ENCODE measurements at places on chromosomes 6 and 20.

GRCh38 chr20:5821627-5822215 lies 71.5 kb downstream of the SHLD1 start:
- DNase-seq, result no peak

GRCh38 chr20:9555781-9556180 lies 41.4 kb downstream of the LAMP5 start:
- no peak for DNase-seq

DNA sequence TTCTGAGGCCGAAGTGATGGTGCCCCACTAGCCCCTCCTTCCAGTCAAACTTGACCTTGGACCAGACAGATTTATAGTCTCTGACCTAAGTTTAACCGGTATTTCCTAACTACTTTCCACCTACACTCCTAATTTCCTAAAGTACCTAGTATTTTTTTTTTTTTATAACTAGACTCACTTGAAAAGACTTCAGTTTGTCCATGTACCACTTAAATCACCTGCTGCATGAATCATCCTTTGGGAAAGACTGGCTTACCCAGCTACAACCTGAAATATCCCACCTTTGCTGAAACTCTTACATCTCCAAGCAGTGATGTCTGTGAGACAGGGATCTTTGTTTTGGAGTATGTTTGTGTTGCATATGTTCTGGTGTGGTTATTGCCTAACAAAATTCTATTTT lies 71.1 kb downstream of the ZDHHC14 start:
- DNase-seq, result no peak

GRCh38 chr6:56399672-56400263 lies 152.4 kb upstream of the COL21A1 start:
- peak; percentile 76 for DNase-seq

GRCh38 chr20:3813848-3814581 lies 6.3 kb upstream of the AP5S1 start:
- DNase-seq, result no peak

DNA sequence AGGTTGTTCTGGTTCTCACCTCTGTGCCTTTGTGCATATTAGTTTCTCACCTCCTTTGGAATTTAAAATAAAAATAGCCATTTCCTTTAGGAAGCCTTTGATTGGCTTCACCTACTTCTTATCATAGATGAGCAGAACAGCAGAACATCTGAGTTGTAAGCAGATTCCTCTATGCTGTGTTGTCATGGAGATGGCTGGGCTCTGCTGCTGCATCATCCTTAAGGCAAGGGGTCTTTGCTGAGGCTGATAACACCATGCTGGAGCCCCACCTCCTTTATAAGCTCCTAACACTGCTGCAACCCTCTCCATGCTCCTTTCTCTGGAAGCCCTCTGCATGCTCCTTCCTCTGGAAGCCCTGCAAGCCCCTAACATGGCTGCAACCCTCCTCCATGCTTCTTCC lies 276.5 kb upstream of the TCF21 start:
- no peak for DNase-seq

GRCh38 chr6:169490246-169490641 lies 211.6 kb downstream of the WDR27 start:
- no peak for DNase-seq

- DNase-seq, result no peak
These were observed 140.3 kb upstream of the TCF21 start for GRCh38 chr6:133748628-133749027.

DNA sequence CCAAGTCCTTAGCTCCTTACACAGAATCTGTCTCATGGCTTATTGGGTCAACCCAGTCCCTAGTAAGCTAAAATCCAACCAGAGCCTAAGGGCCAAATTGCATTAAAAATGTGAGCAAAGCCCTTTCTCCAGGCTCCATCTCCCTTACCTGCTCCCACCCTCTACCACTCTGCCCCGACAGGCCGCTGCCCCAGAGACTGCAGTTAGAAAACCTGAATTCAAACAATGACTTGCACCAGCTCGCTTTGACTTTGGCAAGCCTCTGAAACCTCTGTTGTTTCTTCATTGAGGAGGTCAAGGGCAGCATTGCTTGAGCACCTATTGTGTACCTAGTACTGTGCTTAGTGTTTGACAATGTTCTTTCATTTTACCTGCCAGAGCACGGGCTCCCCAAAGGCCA lies 188.1 kb upstream of the PMEPA1 start:
- DNase-seq, result no peak

- DNase-seq, result peak; percentile 88
These were observed 2.1 kb upstream of the DDX27 start for GRCh38 chr20:49216991-49217578.

- no peak for DNase-seq
These were observed 13.0 kb downstream of the TENT5A start for GRCh38 chr6:81739230-81740195.

GRCh38 chr6:159608961-159609651 lies 83.9 kb downstream of the SOD2 start:
- no peak for DNase-seq

GRCh38 chr6:106087548-106088325 lies 1.6 kb downstream of the PRDM1 start:
- DNase-seq, result no peak

DNA sequence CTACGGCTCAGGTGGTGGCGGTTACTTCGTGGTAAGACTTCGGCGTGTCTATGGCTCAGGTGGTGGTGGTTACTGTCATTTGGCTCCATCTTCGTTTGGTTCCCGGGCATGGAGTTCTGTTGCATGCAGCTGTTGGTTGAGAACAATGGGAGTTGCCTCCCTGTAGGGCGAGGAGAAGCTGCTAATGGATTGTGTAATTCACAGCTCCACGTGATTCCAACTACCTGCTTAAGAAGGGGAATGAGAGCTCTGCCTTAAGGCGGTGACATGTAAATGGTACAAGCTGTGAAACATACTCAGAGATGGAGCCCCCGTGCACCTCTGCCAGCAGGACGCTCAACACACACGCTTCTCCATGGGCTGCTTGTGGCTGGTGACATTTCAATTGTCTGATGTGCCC lies 12.4 kb upstream of the DACT2 start:
- DNase-seq, result no peak

- DNase-seq, result no peak
These were observed 18.4 kb downstream of the PCIF1 start for GRCh38 chr20:45952861-45953260.

DNA sequence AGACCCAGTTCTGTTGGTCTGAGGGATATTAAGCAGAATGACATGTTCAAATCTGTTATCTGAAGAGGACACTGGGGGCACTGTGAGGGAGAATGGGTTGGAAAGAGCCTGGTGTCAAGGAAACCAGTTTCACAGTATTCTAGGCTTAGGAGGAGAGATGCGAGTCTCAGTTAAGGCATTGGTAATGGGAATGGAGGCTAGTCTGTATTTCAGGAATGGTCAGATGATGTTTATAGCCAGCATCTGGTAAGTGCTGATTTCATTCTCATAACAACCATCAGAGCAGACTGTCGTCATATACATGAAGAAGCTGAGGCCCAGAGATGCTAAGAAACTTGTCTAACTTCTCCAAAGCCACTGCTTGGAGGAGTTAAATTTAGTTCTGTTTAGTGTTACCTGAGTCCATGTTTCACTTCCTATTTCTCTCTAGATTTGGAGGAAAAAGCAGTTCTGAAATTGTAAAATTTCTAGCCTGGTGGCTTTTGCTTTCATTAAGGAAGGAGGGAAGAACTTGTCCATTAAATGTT lies 242.0 kb downstream of the ARID1B start:
- peak; percentile 23 for DNase-seq

DNA sequence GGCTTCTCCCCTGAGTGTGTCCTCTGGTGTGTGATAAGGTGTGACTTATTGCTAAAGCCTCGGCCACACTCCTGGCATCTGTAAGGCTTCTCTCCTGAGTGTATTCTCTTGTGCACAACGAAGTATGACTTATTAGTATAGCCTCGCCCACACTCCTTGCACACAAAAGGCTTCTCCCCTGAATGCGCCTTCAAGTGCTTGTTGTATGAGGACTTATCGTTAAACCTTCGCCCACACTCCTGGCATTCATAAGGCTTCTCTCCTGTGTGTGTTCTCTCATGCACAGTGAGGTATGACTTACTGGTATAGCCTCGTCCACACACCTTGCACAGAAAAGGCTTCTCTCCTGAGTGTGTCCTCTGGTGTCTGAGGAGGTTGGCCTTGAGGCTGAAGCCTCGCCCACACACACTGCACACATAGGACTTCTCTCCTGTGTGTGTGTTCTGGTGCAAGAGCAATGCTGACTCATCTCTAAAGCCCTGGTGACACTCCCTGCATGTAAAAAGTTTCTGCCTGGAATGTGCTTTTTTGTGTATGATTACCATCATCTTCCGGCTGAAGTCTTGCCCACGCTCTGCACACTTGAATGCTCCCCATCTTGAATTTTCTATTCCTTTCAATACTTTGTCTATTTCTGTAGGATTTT lies 20.4 kb downstream of the ZNF337 start:
- DNase-seq, result no peak

GRCh38 chr20:17912916-17913315 lies 55.7 kb downstream of the SNX5 start:
- DNase-seq, result no peak

DNA sequence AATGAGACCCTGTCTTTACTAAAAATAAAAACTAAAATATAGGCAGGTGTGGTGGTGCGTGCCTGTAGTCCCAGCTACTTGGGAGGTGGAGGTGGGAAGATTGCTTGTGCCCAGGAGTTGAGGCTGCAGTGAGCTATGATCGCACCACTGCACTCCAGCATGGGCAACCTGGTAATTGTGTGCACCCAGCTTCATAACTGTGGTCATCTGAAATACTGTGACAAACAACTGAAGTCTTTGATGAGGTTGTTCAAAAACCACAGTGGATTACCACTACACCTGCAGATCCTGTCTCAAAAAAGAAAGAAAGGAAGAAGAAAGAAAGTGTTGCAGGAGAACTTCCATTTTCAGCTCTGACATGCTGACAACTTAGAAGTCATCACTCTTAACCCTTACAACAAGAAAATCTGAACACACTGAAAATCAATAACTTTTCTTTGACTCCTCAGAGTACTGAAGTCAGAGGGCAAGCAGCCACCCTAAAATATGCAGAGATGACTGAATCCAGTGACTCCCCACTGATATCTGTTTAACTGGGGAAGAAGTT lies 13.8 kb upstream of the ZBP1 start:
- DNase-seq, result no peak

GRCh38 chr6:15470746-15471145 lies 192.1 kb downstream of the DTNBP1 start:
- no peak for DNase-seq

- DNase-seq, result no peak
These were observed 77.4 kb upstream of the SULF2 start for GRCh38 chr20:47862574-47863240.

DNA sequence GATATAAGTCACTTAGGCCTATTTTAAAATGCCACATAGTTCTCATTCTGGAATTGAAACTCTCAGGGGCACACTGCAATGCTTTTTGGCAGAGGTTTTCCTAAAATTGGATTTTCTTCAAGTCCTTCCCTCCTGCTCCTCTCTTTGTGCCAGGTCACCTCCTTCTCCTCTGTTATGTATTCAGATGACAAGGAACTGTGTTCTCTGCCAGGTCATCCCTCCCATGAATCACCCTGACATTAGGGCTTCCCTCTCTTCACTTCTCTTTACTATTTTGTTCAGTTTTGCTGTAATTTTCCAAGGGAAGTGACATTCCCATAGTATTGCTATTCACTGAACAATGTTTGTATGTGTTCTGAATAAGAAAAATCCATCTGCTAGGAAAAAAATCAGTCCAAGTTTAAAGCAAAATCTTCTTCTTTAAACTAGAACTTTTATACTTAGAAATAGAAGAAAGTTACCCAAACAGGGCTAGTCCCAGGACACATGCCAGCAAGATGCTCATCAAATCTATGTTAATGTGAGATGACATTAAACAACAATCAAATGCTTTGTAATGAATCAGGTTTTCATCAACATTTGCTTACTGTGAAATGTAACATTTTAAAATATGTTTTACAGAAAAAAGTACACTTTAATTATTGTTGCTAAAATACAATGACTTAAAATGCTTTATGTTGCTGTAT lies 461.1 kb downstream of the MMUT start:
- no peak for DNase-seq

DNA sequence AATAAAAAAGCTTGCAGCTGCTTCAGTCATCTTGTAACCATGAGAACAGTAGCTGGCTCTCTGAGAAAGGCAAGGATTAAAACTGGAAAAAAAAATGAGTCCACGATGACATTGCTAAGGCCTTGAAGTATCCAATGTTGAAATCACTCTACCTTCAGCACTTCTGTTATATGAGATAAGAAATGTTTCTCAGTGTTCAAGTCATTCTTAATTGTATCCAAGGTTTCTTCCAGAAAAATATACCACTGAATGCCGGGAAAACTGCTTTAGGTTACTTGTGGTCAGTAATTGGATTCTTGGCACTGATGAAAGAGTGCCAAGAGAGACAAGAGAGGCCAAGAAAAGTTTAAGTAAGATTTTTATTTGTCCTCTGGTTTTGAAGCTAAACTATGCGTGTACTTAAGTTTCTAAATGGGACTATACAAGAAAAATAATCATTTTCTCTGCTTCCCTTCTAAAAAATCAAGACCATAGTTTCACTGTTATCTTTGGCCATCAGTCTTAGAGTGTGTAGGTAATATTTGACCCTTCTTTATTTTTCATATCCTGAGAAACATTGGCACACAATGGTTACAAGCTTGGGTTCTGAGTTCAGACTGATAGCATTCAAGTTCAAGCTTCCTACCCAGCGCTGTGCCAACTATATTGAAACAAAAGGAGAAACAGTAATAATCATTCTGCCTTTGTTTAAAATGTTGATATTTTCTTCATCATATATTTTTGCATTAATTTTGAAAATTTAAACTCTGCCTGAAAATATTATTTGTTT lies 84.6 kb downstream of the TRDN start:
- no peak for DNase-seq

DNA sequence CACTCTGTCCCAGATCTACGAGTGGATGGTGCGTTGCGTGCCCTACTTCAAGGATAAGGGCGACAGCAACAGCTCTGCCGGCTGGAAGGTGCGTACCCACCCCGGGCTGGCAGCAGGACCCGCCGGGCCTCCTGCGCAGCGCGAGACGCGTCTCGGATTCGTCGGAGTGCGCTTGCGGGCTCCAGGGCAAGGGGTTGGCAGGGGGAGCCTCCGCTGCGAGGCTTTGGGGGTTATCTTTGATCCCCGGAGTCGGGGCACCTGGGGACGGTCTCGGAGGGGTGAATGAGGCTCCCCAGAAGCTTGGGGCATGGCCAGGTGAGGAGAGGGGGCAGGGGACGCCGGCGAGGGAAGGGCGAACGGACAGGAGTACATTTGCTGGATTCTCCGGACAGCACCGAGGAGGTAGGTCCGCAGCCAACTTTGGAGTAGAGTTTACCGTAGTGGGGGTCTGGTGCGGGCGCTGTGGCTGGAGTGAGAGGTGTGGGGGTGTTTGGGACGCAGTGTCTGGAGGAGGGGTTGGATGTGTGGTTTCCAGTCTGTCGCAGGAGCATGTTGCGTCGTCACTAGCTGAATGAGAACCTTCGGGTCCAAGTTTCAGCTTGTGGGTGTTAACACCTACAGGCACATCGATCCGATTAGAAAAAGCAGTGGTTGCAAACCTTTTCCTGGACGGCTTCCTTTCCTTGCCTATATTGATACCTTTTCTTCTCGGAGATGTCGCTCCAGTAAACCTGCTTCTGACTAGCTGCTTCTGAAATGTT lies 1.2 kb downstream of the FOXO3 start:
- peak; percentile 68 for DNase-seq

- no peak for DNase-seq
These were observed 48.9 kb upstream of the EPHA7 start for GRCh38 chr6:93468291-93468690.

- no peak for DNase-seq
These were observed 159.8 kb upstream of the ARID1B start for GRCh38 chr6:156617376-156617775.

- no peak for DNase-seq
These were observed 78.2 kb upstream of the CST7 start for GRCh38 chr20:24870881-24871280.

Measured in NCI-H526 treated with DMSO at 0.1 percent for 48 hours (cell line).